ENCODE measurements at places on chromosomes 4 and X. TPM values are rescaled to one million over a fixed set of nuclear protein-coding genes. Genes with fewer than 3 reads are reported as not detected.

DNA sequence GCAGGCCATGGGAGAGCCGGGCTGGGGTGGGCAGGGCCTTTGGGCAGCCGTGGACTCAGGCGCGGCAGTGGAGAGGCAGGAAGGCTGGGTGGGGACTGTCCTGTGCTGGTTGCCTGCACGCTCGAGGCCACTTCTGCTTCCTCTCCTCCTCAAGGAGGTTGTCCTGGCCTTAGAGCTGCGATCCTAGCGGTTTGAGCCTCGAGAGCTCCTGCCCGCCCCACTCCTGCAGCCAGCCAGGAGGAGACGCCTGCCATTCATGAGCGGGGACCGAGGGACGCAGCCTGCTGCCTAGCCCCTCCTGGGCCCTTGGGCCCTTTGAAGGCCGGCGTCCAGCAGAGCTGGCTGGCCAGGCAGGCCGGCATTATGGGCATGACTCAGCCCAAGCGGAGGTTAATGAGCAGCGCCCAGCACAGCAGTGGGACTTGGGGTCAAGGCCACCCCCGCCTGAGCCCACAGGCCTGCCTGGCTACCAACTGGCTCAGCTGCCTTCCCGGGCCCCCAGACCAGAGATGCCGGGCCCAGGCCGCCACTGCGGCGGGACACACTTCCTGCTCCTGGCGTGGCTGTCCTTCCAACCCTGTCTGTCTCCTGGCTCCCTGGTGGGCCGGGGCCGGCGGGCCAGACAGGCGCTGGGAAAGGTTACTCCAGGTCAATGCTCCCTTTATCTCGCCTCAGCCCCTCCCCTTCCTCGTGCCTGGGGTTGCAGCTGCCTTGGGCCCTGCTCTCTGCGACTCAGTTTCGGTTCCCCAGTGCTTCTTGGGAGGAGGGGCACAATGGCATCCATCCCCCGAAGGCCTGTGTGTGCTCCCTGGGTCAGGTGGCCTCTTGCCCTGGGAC, 1.8 kb downstream of the ABCD1 start:
- peak overlapping the region; percentile 50 for H3K4me3 ChIP-seq
- H3K36me3 ChIP-seq = peaks cover 49% of the 10 kb centered on the region
- DNase-seq = peak; percentile 36

DNA sequence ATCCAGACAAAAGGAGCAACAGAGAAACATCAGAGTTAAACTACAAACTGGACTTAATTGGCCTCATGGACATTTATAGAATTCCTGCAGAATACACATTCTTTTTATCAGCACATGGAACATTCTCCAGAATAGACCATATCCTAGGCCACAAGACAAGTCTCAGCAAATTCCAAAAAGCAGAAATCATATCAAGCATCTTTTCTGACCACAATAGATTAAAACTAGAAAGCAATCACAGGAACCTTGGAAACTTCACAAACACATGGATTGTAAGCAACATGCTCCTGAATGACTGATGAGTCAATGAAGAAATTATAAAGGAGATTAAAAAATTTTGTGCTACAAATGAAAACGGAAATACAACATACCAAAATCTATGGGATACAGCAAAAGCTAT, 526.7 kb downstream of the PCDH7 start:
- no peak for DNase-seq
- H3K4me1 ChIP-seq = no peaks in the 10 kb centered on the region
- H3K4me3 ChIP-seq = no peak overlapping the region
- no peaks in the 10 kb centered on the region for H3K36me3 ChIP-seq

DNA sequence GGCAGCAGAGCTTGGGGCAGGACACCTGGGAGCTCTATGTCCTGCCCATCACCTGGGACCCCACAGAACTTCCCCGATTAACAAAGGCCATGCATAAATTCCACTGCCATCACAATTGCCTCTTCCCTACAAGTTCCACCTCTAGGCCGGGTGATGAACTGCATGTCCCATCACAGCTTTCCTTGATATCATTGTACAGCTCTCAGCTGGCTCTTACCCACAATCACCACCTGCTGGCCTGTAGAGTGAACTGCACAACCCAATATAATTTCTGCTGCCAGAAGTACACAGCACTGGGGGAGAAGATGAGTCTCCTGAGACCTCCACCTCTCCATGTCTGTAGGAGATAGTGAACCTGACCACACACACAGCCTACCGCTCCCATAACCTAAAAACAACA, 285.0 kb upstream of the AADAT start:
- DNase-seq = peak; percentile 41
- H3K27me3 ChIP-seq = no peaks in the 10 kb centered on the region
- no peaks in the 10 kb centered on the region for H3K4me1 ChIP-seq
- H3K27ac ChIP-seq = no peak overlapping the region

- no peak overlapping the region for H3K4me3 ChIP-seq
- H3K27ac ChIP-seq = peak overlapping the region; percentile 58
- no peak for DNase-seq
- peaks cover 41% of the 10 kb centered on the region for H3K4me1 ChIP-seq
Measured at GRCh38 chr4:38323141-38323641, 340.8 kb upstream of the KLF3 start.

DNA sequence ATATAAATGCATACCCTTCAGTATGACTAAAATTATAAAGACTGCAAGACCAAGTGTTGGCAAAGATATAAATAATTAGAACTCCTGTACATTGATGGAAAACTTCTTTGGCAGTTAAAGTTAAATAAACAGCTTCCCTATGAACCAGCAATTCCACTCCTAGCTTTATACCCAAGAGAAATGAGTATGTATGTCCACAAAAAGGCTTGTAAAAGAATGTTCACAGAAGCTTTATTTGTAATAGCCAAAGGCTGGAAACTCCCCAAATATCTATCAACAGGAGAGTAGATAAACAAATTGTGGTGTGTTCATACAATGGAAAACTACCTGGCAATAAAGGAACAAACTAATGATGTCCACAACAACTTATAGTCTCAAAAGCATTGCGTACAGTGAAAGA, 184.8 kb downstream of the AMELX start:
- H3K4me1 ChIP-seq = no peaks in the 10 kb centered on the region
- no peak for DNase-seq
- no peaks in the 10 kb centered on the region for H3K36me3 ChIP-seq
- H3K27me3 ChIP-seq = peaks cover 33% of the 10 kb centered on the region
- no peak overlapping the region for H3K4me3 ChIP-seq
- no peak overlapping the region for H3K27ac ChIP-seq

DNA sequence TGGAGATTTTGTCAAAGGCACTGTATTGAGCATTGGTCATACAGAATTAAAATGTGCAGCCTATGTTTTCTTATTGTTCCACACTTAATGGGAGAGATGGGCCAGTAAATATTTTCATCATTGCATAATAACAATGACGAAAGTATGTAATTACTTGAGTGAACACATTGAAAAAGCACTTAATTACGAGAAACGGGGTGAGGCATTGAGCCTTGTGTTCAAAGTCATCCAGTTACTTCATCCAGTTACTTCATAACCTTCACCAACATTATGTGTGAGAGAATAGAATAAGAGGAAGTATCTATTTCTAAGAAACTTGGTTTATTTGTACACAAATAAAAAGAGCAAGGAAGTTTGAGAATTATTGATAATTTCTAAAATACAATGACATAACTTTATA, 1427.0 kb downstream of the ADGRL3 start:
- no peak overlapping the region for H3K27ac ChIP-seq
- no peak overlapping the region for H3K4me3 ChIP-seq
- H3K4me1 ChIP-seq = no peaks in the 10 kb centered on the region
- H3K36me3 ChIP-seq = no peaks in the 10 kb centered on the region
- DNase-seq = no peak

GRCh38 chr4:147518846-147519767, 38.2 kb downstream of the EDNRA start:
- H3K36me3 ChIP-seq = no peaks in the 10 kb centered on the region
- H3K27me3 ChIP-seq = no peaks in the 10 kb centered on the region
- peak; percentile 54 for DNase-seq
- no peaks in the 10 kb centered on the region for H3K4me1 ChIP-seq
- no peak overlapping the region for H3K4me3 ChIP-seq

SLAIN2 gene
- 44.1 TPM for total RNA-seq

DNA sequence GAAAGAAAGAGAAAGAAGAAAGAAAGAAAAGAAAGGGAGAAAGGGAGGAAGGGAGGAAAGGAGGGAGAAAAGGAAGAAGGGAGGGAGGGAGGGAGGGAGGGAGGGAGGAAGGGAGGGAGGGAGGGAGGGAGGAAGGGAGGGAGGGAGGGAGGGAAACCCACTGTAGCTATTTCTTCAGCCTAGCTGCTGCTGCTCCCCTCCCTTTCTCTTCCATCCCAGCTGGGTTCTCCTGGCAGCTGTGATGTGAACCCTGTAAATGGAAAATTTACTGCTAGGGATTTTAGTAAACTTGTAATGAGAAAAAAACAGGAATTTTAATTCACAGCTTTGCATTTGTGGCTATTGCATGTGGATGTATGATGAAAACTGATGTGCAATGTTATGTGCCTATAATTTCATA, 8.0 kb downstream of the NR0B1 start:
- no peak overlapping the region for H3K4me3 ChIP-seq
- H3K36me3 ChIP-seq = no peaks in the 10 kb centered on the region
- no peaks in the 10 kb centered on the region for H3K4me1 ChIP-seq
- no peak for DNase-seq

GRCh38 chr4:74632634-74633033, 161.7 kb downstream of the BTC start:
- DNase-seq = peak; percentile 73
- peaks cover 11% of the 10 kb centered on the region for H3K36me3 ChIP-seq
- peaks cover 49% of the 10 kb centered on the region for H3K4me1 ChIP-seq
- H3K27ac ChIP-seq = peak overlapping the region; percentile 92

NHS gene
- total RNA-seq = 19.5 TPM

DNA sequence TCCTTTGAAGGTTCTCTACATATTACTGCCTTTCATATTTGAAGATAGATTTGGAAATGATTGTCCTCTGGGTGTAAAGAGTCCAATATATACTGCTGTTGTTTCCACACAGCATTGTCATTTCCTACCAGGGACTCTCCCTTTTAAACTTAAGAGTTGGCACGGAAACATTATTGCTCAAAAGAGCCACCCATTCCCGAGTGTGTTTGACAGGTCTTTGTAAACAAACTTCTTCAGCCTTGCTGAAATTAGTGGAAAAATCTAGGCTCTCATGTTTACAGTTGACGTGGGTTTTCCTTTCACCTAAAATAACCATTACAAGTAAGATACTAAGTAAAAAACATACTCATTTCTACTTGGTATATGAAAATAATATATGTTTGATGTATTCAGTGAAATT, 111.4 kb upstream of the LIMCH1 start:
- no peak overlapping the region for H3K4me3 ChIP-seq
- DNase-seq = no peak

DNA sequence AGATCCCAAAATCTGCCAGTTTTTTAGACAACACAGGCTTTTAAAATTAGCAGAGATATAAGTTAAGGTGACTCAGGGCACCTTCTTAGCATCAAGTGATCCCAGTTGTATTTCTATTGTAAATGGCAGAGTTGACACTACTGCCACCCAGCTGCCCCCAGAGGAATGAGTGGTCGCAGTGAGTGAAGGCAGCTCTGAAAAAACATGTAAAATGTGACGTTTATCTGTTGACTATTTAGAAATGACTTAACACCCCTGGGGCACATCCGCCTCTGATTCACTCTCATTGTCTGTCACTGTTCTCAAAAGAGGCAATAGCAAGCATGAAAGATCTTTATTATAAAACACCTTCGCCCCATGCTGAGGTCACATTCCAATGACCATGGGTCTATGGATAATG, 592.4 kb downstream of the ACTRT1 start:
- H3K4me3 ChIP-seq = no peak overlapping the region
- H3K27me3 ChIP-seq = no peaks in the 10 kb centered on the region
- H3K4me1 ChIP-seq = no peaks in the 10 kb centered on the region
- no peak for DNase-seq

FAM156A gene
- 19.7 TPM for total RNA-seq

GRCh38 chrX:113892401-113892800, 691.5 kb upstream of the HTR2C start:
- no peaks in the 10 kb centered on the region for H3K27me3 ChIP-seq
- no peaks in the 10 kb centered on the region for H3K36me3 ChIP-seq
- H3K4me1 ChIP-seq = no peaks in the 10 kb centered on the region
- DNase-seq = no peak
- no peak overlapping the region for H3K27ac ChIP-seq

TTC29 gene
- total RNA-seq = not detected

RENBP gene
- total RNA-seq = 1.6 TPM

TNMD gene
- total RNA-seq = not detected
